ENCODE measurements at places on chromosomes 5 and 9.

- DNase-seq, result no peak
These were observed 18.1 kb downstream of the GRXCR2 start for GRCh38 chr5:145854651-145855258.

DNA sequence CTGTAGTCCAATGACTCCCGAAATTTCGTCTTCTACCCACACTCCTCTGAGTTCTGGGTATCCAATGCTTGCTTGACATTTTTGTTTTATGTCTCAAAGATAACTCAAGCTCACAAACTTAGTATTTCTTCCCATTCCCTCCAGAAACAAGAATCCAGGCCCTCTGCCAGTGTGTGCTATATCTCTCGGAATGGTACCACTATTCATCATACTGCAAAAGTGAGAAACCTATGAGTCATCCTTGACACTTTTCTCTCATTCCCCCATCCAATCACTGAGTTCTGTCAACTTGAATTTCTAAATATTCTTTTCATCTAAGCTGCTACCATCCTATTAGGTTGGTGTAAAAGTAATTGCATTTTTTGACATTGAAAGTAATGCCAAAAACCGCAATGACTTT lies 9.8 kb downstream of the SLC12A2 start:
- DNase-seq, result no peak

- no peak for DNase-seq
These were observed 15.5 kb downstream of the FAM193B start for GRCh38 chr5:177538876-177539275.

DNA sequence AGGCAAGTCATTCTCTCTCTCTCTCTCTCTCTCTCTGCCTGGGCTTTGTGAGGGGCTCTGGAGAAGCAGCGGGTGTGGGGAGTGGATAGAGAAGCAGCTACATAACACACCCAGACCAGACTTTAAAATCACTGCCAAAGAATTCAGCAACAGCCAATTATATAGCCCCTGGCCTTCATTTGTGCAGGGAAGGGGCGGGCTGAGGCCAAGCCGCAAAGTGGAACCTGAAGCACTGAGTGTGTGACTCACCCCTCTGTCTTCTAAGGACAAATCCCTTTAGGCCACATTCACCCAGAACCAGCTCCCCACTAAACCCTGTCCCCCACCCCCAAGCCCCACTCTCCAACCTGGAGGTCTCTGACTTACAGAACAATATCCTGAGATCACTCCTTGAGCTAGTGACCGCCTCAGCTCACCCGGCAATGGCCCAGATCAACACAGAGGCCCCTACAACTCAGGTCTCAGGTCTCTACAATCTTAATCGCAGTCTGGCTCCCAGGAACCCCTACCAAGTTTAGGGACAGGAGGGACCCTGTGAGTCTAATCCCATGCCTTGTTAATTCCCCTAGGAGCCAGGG lies 6.0 kb downstream of the B4GALT1 start:
- DNase-seq, result peak; percentile 26

DNA sequence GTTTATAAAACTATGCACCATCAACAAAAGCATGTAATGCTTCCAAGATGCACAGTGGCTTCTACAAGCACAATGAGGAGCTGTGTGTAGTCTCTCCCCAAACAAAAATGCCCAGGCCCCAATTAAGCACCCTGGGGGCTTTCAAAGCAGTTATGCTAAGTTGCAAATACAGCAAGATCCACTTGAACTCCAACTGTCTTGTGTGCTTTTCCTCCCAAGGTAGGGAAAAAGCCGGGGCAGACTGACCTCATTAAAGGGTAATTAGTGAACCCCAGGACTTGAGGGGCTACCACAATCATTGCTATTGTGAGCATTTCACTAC lies 13.1 kb downstream of the ZNF608 start:
- no peak for DNase-seq

DNA sequence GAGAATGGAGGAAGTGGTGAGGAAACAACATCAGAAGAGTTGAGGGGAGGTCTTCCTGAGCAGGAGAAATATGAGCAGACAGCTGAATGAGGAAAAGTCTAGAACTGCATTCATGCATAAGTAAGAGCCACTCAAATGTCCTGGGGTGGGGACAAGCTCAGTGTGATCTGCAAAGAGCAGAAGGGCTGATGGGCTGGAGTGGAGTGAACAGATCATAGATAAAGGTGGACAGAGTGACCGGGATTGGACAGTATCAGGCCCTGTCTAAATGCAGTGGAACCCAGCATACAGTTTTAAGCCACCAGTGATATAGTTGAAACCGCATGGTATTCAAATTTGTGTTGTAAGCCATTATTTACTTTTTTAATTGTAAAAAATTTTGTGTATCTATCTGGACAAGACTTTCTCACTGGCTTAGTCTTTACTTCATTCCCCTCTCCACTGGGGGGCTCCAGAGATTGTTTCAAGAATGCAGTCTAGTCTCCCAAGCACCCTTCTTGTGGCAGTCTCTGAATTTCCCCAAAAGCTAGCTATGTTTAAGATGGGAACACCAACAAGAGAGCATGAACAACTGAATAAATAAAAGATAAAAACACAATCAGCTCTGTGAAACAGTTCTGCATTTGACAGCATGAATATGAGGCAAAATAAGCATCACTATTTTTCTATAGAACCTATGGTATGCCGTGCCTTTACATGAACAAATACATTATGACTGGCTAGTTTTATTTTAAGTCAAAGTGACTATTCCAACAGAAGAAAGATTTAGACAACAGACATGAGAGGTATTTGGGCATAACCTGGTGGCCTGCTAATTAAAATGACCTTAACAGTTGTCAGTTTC lies 10.7 kb upstream of the STK32A start:
- no peak for DNase-seq

DNA sequence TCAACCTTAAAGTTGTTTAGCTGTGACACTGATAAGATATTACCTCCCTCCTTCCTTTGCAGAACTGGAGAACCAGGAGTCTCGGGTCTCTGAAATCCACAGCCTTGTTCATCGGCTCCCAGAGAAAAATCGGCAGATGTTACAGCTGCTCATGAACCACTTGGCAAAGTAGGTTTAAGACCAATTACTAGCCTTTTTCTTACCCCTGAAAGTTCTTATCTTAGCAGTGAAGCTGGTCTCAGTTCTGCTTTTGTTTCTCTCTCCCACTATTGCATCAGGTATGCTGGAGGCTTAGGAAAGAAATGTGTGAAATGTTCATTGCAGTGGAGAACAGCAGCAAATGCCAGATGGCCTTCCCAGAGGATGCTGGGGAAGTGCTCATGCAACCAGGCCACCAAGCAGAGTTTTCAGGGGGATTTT lies 287.4 kb downstream of the ARHGAP26 start:
- no peak for DNase-seq

- no peak for DNase-seq
These were observed 1.6 kb upstream of the THBS4 start for GRCh38 chr5:80033513-80033912.

- no peak for DNase-seq
These were observed 96.6 kb downstream of the FNBP1 start for GRCh38 chr9:129946246-129946995.

- DNase-seq, result no peak
These were observed 154.8 kb upstream of the TBC1D2 start for GRCh38 chr9:98410185-98410697.

GRCh38 chr9:61666849-61667371 lies 477.1 kb downstream of the SPATA31A7 start:
- no peak for DNase-seq

DNA sequence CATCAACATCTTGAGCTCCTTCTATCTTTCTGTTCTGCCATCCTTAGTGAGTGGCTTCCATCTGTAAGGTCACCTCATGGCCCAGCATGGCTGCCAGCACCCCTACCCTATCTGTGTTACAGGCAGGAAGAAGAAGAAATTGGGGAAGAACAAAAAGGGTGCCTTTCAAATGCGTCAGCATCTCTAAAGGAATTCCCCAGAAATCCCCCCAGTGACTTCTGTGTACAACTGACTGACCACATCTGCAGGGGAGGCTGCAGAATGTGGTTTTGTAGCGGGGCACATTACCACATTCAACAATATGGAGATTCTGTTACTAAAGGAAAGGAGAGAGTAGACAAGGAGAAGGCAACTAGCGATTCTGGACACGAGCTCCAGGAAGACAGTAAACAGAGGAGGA lies 40.1 kb downstream of the ALG2 start:
- peak; percentile 63 for DNase-seq

DNA sequence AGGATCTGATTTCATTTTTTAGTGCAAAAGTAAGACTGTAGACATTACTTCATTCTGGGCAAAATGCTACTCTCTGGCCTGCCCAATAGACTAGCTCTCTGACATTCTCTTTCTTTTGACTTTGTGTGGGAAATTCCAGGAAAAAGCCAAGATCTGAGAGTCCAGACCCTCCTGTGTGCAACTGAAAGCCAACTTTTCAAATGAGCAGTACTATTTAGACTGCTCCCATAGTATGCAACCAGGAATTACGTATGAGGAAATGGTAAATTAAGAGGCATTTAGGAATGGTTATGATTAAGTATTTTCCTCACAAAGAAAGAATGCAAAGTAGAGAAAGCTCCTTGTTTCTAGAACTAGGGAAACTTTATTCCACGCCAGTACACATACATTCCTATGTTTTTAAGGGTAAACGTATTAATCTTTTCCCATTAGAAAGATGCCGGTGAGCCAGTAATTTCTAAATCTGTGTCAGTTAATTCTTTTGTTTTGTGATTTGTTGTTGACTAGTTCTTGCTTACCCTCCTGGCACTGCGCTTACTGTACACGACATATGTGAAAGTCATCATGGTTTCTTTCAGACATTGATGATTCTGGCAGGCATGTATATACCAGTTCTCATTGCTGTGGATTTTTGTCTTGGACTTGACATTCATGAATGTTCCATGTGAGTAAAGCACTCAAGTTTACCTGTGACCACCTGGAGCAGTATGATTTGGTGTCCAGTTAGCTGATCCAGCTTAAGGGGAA lies 56.0 kb downstream of the AOPEP start:
- DNase-seq, result no peak

DNA sequence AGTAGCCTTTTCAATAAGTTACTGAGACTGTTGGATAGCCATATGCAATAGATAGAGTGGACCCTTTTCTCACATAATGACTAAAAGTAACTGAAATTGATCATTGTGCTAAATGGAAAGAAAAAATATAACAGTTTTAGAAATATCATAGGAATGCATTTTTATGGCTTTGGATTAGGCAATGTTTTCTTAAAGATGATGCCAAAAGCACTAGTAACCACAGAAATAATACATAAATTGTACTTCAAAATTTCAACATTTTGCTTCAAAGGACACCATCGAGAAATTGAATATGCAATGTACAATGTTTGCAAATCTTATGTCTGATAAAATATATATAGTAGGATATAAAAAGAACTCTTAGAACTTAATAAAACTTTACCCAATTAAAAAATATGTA lies 1267.5 kb upstream of the CDH9 start:
- DNase-seq, result no peak

- DNase-seq, result no peak
These were observed 274.4 kb downstream of the EFNA5 start for GRCh38 chr5:107396351-107396690.
